Cerebellum (tissue), 4 donors: ENCODE measurements at places on chromosomes 4 and X. TPM values are rescaled to one million over a fixed set of nuclear protein-coding genes. Genes with fewer than 3 reads are reported as not detected.

MCF2 gene
- total RNA-seq = 7.5 TPM

HSFX4 gene
- total RNA-seq = not detected

OPHN1 gene
- total RNA-seq = 43.2 TPM

CT45A7 gene
- total RNA-seq = not detected

ZC4H2 gene
- total RNA-seq = 14.1 TPM

TMEM150C gene
- total RNA-seq = 15.2 TPM

HDAC8 gene
- total RNA-seq = 71.9 TPM

CT45A10 gene
- total RNA-seq = not detected

AVPR2 gene
- total RNA-seq = not detected

KCTD8 gene
- total RNA-seq = 24.0 TPM

DNA sequence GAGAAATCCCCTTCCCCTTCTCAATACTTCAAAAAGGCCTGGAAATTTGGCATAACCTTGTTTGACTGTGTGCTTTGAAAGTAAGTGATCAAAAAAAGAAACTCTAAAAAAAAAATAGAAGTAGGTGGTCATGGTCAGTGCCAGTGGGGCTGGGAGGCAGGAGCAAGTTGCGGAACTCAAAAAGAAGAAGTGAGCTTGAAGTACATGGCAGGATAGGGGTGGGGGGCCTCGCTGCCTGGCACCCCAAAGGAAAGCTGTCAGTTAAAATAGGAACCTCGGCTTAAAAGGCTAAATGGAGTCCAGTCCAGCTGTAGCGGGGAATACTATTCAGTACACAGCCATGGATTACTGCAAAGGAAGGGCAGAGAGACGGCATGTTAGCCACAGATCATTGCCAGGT lies 12.2 kb upstream of the NKRF start:
- DNase-seq = no peak

- peak; percentile 47 for DNase-seq
Observed at GRCh38 chrX:119734897-119735339, 23.5 kb upstream of the SOWAHD start.

- peak; percentile 80 for DNase-seq
Observed at GRCh38 chr4:148445071-148445859, 3.1 kb upstream of the NR3C2 start.

DNA sequence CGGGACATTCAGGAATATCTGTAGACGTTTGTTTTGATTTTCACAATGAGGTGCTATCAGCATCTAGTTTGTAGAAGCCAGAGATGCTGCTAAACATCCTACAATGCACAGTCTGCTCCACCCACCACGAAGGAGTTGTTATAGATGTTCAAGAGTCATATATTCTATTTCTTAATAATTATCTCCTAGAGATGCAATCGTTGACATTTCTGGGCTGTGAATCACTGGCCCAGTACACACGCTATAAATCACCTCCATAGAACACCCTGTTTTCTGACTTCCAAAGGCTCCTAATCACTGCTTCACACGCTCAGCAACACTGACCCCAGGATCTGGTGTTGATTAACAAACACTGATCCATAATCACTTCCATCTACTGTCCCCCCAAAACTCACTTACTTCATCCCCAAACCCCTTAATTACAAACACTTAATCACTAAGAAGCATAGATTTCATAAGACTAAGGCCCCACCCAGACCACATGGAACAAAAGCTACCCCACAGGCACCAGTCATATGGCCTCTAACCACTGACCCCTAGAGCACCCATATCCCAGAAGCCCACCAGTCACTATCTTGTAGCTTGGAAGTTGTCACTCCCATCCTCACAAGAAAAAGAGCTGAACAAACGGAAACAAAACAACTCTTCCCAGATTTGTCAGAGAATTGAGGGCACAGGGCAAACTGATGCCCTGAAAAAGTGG lies 31.7 kb upstream of the ZNF41 start:
- DNase-seq = no peak

DNA sequence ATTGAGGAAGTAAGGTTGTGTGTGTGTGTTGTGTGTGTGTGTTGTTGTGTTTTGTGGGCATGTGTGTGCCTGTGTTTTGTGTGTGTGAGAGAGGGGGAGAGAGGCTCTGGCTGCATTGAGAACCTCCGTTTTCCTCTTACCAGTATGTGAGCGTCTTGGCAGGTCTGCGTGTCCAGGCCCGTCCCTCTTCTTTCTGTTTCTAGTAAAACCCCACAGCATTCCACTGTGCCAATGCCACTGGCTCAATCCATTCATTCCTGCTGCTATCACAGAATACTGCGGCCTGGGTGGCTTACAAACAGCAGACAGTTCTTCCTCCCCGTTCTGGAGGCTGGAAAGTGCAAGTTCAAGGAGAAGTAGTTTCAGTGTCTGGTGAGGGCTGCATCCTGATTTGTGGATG lies 15.5 kb upstream of the HTRA3 start:
- DNase-seq = no peak

GRCh38 chrX:119899125-119899524 lies 3.4 kb downstream of the AKAP14 start:
- DNase-seq = no peak

- DNase-seq = no peak
Observed at GRCh38 chrX:85906399-85906798, 141.0 kb downstream of the CHM start.

DNA sequence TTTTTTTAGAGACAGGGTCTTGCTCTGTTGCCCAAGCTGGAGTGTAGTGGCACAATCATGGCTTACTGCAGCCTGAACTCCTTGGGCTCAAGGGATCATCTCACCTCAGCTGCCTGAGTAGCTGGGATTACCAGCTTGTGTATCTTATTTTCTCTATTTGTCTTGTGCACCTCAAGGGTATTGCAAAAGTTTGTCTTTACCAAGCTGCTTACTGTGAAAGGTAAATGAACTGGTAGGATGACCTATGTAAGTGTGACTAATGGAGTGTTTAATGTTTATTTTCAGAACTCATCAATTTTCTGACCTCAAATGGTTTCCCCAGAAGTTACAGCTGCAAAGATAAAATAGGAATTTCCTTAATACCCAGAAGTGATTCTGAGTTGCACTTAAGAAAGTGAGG lies 5.3 kb upstream of the FGA start:
- no peak for DNase-seq

DNA sequence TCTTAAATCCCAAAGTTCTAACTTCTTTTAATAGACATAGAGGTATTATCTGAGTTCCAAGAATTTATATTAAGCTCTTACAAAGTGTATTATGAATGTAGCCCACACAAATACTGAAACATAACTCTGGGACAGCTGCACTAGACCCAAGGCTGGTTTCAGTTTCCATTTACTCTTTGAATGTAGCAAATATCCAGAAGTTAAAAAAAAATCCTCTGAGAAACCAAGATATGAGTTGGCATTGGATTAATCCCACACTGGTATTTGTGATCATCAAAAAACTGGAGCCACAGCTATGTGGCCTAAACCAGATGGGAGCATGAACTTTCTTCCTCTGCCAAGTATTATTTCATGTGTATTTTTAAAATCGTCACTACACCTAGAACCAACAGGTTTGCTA lies 23.6 kb upstream of the SMPX start:
- DNase-seq = no peak

GRCh38 chr4:165877286-165877685 lies 4.2 kb downstream of the TLL1 start:
- no peak for DNase-seq

GRCh38 chrX:152819732-152820131 lies 10.8 kb downstream of the CETN2 start:
- DNase-seq = no peak
